Substantia nigra (tissue), 51 donors: ENCODE measurements at places on chromosomes 6 and 20.
A peak's percentile ranks its signal among the peaks of the same experiment; 100 is the strongest.

GRCh38 chr6:168075787-168076202 is 3.2 kb downstream of the FRMD1 start:
- DNase-seq = no peak

GRCh38 chr6:92297101-92297500 is 1122.3 kb downstream of the EPHA7 start:
- DNase-seq = no peak

DNA sequence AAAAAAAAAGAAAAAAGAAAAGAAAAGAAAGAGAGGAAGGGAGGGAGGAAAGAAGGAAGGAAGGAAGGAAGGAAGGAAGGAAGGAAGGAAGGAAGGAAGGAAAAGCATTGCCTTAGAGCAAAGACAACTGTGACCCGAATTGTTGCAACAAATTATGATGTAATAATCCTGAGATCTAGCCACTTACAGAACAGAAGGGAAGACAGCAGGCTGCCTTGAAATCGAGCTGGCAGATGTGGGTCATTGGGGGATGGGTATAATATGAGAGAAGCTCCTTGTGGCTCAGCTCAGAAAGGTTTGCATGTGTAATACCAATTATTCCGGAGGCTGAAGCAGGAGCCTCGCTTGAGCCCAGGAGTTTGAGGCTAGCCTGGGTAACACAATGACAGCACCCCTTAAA is 208.1 kb upstream of the PROKR2 start:
- no peak for DNase-seq

DNA sequence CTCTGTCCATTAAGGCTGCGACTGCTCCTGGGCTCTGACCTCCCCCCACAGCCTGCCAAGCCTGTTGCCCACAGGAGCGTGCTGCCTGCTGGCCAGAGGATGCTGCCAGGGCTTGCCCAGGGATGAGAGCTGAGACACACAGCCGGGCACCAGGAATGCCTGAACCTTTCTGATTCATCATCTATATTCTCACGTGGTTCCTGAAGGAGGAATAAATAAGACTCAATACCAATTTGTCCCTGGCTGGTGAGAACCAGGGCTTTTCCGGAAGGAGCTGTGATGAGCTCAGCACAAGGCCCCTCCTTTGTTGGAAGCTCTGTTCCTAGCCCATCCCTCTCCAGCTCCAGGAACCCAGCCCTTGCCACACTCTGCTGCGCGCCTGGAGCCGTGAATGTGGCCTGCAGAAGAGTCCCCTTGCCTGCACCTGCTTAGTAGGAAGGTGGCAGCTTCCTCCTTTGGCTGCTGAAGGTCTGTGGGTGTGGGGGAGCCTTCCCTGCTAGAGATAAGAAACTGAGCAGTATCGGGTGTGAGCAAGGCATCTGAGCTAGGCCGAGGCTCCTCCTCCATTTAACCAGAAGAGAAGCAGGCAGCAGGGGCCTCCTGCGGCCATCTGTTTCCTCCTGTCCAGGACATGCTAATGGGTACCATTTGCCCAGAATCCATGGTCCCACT is 37.9 kb downstream of the SYNDIG1 start:
- DNase-seq = peak; percentile 74

DNA sequence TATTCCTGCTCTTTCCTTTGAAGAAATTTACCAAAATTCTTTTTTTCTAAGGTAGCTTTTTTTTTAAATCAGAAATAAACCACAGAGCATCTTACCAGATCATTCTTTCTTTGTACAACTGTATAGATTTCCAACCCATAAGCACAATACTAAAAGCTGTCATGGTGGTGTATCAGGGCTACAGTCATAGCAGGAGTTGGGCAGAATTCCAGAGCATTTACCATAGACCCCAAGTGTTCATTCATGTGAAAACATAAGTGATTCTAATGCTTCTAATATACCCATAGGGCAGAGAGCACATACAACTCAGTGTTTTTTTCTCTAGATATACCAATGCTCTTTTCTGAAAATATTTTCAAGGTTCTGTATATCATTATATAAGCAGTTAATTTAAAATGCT is 392.5 kb downstream of the FRK start:
- DNase-seq = no peak

GRCh38 chr6:132020138-132020581 is 69.0 kb upstream of the CCN2 start:
- no peak for DNase-seq

DNA sequence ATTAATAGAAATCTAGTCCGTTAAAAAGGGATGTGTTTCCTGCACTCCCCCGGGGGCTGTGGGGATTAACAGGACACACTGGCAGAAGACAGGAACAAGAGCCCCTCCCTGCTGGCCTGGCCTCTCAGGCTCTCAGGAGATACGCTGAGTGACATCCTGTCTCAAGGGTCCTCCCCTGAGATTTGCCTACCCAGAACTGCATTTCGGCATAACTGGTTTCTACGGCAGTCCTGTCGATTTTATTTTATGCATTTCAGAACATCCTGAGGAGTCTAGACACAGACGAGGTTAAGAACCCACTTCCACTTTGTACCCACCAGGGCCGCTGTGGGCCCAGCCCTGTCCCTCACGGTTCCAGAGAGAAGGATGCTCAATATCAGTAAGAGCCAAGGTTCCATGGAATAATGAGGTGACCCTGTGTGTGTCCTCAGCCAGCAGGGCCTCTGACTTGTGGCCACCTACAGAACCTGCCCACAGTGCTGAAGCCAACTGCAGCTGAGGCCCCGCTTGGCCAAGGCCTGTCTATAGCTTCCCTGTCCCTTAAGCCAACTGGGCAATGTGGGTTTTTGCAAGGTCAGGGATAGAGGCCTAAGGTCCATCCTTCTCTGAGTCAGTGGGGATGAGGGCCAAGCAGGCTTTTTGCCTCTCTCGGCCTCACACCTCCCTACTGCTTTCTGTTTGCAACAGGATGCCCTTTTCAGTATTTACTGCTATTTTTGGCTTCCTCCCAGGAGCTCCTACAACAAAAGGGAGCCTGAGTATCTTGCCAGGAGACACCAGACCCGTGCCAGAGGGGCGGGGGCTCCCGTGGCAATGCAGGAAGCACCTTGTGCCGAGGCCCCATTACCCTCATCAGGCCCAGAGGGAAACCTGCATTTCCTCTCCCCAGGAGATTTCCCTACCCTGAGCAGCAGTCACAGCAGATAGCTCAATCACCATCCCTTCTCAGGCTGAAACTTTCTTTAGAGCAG is 14.7 kb downstream of the UQCC2 start:
- no peak for DNase-seq

GRCh38 chr6:158853072-158853879 is 34.1 kb upstream of the EZR start:
- no peak for DNase-seq

DNA sequence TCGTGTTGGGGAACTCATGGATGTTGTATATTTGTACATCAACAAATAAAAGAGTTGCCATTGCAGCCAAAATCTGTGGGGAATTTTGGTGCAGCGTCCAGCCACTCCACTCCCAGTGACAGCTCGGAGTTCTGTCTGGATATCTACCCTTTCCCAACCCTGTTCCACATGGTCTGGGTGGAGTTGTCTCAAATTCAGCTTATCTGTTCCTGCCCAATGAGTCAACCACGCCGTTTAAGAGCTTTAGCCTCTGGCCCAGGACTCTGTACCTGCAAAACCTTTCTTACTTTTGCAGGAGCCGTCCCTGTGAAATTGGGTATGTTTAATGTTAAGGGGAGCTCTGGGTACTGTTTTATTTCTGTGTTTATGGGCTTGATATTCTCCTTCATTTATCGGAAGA is 33.9 kb upstream of the OVOL2 start:
- no peak for DNase-seq

- DNase-seq = no peak
Observed at GRCh38 chr6:113997116-113997515, 26.2 kb upstream of the HDAC2 start.

GRCh38 chr20:49210101-49210756 is 9.0 kb upstream of the DDX27 start:
- DNase-seq = no peak

DNA sequence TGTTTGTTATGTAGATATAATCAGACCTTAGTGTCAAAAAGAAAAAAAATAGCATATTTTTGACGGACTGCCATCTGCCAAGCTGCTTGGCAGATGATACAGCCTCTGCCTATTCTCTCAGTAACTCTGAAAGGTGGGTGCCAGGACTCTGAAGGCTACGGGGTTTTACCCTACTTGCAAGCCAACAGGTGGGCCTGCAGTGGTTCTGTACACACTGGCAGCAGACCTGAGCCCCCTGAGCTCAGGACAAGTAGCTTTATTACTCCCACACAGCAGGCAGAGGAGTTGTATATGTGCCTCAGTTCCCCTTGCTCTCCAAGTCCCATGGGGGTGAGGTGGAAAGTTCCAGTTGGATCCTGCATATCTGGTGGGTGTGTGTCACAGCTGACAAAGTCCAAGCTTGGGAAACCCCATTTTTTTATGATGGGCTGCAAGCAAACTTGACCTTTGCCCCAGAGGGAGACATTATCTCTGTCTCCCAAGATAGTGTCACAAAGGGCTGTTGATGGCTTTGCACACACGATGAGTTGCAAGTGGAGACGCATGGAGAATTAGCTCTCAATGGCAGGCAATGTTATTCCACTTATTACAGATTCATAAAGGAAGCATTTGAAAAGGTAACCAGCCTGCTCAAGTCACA is 20.5 kb upstream of the AFDN start:
- no peak for DNase-seq

DNA sequence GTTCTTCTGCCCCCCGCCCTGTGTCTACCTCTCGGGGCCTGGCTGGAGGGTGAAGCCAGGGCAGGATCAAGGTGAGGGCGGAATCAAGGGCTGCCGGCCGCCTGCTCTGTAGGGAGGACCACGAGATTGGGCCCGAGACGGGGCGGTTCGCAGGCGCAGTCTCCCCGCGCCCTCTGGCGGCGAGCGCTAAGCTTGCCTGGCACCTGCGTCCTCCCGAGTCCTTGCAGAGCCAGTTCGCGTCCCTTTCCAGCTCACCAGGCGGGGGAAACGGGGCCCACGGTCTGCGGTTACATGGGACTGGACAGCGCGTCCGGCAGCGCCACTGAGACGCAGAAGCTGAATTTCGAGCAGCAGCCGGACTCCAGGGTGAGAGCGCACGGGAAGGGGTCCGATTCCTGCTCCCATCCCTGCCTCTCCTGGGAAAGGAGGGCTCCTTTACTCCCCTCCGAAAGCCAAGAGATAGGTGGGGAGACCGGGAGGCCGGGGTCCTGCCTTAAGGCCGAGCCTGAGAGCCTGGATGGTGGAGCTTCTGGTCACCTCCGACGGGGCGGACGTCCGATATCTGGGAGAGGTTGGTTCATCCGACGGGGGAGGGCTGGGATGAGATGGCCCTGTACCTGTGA is 3.6 kb upstream of the MATN4 start:
- peak; percentile 6 for DNase-seq

DNA sequence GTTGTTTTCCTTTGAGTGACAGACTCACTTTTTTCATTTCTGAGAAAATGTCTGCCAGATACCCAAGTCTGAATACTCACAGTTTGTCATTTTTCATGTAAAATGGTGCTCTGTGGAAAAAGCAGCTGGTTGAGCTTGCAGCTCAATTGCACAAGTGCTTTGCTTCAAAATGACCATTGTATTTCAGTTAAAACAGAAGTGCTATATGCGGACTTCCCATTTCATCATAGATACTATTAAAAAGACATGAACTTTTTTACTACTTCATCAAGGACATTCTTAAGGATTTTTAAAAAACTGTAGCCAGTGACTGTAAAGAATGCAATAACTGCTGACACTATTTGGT is 61.5 kb downstream of the KCNS1 start:
- DNase-seq = no peak

DNA sequence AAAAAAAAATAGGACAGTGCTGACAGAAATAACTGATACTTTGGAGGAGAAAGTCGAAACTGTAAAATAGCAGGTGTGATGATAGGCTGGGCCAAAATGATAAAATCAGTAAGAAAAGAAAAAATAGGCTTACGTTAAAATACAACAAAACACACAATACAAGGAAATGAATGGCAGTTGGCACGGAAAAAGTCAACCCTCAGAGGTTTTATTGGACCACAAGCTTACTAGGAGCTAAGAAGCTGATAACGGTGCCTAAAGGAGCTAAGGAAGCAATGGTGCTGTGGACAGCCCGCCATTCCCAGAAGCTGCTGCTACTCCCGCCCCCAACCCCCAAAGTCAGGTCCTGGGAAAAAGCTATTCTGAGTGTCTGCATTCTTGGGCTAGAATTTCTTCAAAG is 55.9 kb upstream of the RNF146 start:
- DNase-seq = no peak

GRCh38 chr20:10264166-10264558 is 45.5 kb downstream of the SNAP25 start:
- DNase-seq = no peak

GRCh38 chr20:4252005-4252404 is 236.6 kb upstream of the RNF24 start:
- DNase-seq = no peak

DNA sequence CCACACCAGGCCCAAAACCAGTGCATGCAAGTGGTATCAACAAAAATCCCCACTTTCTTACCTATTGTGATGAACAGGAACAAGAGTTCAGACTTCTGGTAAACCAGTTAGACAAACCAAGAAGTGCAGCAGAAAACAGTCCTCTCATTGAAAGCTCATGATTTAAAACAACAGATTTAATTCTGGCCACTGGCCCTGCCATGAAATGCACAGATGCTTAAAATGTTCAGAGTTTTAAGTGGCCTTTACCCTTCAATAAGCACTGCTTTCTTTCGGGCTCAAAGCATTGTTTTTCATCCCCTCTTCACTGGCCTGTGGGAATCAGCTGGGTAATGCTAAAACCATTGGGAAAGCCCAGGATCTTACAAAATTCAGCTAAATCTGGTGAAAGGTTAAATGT is 102.4 kb upstream of the ISM1 start:
- no peak for DNase-seq

- no peak for DNase-seq
Observed at GRCh38 chr6:79824202-79824601, 123.2 kb downstream of the ELOVL4 start.

GRCh38 chr6:40806256-40806864 is 219.2 kb upstream of the LRFN2 start:
- no peak for DNase-seq

- no peak for DNase-seq
Observed at GRCh38 chr6:71080133-71080532, 123.3 kb upstream of the B3GAT2 start.

DNA sequence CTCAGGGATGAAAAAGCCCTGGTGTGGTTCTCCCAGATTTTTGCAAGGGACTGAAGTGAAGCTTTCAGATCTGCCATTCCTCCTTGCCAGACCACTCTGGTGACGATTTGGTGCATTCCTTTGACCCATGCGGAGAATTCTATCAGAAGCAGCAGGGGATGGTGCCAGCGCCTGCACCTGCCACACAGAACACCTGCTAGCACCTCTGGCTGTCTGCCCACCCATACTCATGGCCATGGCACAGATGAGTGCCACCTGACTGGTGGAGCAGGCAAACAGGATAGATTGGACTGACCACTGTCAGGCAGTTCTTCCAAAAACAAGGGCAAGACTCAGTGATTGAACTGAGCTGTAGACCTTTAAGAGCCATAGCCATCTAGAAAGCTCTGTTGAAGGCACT is 107.1 kb downstream of the CDYL start:
- no peak for DNase-seq

GRCh38 chr20:62299666-62300236 is 3.0 kb upstream of the ADRM1 start:
- no peak for DNase-seq
